ENCODE measurements at places on chromosomes 1 and 21.
A peak's percentile ranks its signal among the peaks of the same experiment; 100 is the strongest.

- DNase-seq, result no peak
Measured at GRCh38 chr1:26888231-26888630, 1.9 kb downstream of the GPN2 start.

- no peak for DNase-seq
Measured at GRCh38 chr1:151574575-151575529, 34.7 kb downstream of the TUFT1 start.

GRCh38 chr1:5839881-5840550 lies 152.2 kb downstream of the NPHP4 start:
- DNase-seq, result no peak

DNA sequence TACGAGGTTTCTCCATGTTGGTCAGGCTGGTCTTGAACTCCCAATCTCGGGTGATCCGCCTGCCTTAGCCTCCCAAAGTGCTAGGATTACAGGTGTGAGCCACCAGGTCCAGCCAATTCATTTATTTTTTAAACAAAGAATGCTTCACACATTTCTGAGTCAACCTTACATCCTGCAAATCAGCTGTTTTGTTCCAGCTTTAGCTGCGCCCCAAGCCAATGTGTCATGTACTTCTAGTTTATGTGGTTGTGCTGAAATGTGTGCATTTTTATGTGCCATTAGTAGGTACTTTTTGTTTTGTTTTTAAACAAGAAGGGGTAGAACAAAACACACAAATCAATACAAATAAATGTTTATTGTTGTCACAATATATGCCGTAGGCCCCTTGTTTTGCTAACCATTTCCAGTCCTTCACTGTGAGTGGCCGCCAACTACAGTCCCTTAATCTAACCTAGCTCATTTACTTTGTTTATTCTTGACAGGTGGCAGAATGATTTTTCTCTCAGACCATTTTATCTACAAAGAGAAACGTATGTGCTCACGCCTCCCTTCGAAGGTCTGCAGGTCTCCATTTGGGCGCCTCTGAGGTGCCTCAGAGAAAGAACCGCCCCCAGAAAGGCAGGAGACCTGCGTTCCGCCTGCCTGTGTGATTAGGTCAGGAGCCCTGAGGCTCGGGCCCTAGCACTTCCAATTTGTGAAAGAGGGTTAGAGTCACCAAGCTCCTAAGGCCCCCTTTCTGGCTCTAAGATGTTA lies 2.8 kb upstream of the CASQ2 start:
- DNase-seq, result no peak

DNA sequence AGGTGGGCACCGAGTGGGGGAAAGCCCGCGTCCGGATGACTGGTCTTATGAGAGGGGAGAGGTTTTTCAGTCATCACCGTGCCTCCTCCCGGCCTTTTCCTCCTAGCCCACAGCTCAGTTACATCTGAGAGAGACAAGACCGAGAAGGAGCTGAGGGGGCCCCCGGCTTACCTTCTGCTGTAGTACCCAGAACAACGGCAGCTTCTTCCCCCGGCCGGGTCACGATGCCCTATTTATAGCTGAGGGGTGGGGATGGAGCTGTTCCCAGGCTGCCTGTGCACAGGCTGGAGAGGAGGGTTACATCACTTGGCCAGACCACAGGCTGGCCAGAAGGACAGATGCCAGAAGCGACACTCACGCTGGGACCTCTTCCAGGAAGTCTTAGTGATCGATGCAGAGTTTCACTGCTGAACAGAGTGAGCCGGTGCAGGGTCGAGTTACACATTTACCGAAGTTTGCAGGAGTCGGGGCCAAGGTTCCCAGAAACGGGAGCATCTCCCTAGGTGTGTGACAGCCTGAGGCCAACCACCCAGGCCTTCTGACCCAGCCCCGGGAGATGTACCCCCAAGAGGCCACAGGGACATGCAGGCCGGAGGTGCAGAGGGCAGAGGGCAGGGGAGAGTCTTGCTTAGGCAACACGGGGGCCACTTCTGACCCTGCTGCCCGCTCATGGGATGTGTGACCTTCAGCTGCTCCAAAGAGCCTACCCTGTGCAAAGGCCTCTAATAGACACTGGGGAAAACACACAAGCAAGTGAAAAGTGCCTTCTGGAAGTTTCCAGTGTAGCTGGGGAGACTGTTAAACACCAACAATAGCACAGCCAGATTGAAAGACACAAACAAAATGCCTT lies at the start of gene AGT:
Gene AGT (minus strand): TSS at position 208 of the 850 bp plus-strand sequence. CDS start 3,299 bp downstream, outside the sequence.
- no peak for DNase-seq

DNA sequence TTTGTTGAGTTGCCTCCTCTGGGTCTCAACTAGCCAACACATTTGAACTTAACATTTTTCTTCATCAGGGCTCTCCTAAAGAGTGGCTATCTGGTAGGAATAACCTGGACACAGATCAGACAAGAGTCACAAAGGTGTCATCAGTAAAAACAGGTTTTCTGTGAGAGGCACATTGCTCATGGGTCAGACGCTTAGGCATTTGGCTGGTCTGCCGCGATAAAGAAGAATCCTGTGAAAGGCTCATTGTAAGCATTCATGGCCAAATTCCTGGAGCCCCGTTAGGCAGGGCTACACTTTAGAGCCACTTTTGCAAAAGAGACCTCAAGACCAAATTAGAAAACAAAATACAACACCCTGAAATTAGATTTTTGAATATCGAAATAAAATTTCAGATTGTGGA lies 64.2 kb upstream of the PDE4B start:
- DNase-seq, result no peak

- DNase-seq, result no peak
Measured at GRCh38 chr1:221149555-221150075, 270.4 kb downstream of the HLX start.

DNA sequence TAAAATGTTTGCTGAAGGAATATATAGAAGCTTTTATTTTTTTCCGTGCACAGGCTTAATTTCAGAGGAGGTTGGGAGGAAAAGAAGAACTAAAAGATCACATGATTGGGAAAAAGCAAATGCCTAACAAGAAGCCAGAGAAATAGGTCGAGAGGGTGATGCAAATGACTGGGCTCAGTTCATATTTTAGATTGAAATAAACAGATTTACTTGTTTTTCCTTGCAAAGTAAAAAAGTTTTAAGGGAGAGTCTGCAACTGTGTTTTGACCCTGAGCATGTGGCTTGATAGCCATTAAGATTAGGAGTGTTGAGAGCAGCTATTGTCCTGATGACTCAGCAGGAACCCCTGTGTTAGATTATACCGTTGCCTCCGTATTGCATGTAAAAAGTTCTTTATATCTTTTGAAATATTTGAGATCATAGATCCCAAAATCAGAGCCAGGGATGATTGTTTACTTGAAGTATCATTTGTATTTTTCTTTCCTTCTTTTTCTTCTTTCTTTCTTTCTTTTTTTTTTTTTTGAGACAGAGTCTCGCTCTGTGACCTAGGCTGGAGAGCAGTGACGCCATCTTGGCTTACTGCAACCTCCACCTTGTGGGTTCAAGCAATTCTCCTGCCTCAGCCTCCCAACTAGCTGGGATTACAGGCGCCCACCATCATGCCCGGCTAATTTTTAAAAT lies 20.2 kb downstream of the CLIC4 start:
- no peak for DNase-seq

DNA sequence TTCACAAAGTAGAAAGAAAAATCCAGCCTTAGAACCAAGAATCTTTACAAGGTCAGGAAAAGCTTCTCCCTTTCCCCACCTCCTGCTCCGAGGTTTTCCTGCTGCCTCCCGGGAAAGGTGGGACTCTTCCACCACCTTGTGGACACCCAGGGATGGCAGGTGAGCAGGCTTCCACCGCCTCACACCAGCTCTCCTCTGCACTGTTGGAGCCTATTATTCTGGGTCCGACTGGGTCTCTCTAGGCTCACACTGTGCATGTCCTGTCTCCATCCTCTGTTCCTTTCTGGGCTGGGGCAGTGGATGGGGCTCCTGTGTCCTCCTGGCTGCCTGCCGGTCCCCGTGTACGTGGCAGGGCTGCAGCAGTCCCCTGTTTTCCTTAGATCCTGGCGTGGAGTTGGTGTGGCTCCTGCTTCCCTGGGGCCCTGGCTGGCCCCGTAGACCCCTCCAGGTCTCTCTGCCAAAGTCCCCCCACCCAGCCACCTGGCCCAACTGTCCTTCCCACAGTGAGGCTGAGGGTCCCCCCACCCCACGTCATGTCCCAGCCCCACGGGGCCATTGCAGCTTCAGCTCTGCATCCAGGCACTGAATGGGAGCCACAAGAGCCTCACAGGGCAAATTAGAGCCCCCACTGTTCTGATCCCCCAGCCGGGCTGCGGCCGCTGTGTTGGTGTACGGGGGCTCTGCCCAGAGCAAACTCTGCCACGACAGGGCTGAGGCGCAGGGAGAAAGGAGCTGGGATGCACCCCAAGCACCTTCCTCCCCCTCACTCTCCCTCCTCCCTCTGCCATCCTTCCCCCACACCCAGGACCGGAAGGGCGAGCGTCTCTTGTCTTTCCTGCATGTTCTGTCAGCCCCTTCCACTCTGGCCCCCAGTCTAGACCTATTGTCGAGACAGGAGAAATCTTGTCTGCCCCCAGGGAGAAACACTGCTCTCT lies 3.3 kb upstream of the SLC45A1 start:
- peak; percentile 14 for DNase-seq

DNA sequence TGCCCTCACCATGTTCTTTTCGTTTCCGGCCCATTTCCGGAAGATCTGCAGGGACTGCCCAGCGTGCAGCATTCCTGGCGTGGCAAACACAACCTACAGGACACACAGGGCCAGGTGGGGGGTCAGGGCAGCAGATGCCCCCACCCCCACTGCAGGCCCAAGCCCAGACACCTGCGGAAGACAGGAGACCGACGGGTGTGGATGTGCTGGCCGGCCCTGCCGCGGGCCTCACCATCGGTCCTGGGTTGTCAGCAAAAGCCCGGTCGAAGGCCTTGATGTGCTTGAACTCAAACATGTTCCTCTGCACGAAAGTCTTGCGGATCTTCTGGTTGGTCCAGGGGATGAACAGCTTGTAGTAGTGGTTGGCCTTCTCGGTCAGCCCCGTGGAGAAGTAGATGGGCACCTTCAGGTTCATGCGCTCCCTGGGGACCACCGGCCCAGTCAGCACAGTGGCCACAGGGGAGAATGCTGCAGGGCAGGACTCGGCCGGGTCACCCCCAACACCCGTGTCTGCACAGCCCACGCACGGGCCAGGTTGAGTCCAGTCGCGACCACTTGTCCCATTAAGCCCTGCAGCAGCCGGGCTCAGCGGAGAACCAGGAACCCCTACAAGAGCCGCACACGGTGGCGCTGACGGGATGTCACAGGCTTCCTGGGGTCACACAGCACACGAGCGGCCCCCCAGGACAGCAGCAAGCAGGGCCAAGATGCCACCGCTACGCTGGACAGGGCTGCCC lies 5.3 kb downstream of the PUSL1 start:
- no peak for DNase-seq

DNA sequence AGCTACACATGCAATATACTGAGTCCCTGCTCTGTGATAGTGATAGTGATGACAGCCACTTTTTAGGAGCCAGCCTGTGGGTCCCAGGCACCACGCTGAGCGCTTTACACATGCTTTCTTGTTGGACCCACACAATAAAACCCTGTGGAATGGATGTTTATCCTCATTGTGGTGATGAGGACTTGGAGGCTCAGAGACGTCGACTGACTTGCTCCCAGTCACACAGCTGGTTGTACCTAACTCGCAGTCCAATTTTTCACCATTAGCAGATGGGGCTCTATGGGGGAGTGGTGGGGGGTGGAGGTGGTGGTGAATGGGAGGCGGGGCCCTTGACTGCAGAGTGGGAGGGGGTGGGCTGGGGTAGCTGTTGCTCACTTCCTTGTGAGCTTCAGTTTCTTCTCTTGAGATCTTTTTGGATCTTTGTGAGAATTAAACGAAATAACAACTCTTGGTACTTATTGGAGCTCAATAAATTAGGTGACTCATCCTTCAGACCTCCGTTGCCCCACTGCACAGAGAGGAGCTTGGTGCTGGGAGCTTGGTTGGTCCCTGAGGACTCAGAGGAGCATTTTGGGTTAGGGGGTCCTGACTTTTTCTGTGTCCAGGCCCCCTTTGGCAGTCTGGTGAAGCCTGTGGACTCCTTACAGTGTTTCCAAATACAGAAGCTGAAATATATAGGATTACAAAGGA lies 61.8 kb upstream of the CD1D start:
- DNase-seq, result no peak

- no peak for DNase-seq
Measured at GRCh38 chr1:55196433-55197035, 18.6 kb downstream of the USP24 start.

DNA sequence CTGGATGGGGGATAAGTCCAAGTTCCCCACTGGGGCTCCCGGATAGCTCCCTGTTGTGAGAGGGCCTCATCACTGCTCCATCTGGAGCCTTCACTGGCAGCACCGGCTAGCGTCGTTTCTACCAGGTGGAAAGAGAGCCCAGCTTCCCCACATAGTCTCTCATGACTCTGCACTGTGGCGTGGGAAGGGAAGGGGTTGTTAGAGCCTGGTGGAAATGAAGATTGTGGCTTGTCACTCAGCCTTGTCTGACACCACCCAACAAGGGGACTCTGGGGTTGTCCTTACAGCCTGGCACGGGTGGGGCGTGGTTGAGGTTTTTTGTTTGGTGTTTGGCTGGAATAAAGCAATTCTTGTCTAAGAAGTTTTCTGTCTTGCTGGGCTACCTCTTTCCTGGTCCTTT lies 94.6 kb downstream of the ADARB1 start:
- no peak for DNase-seq

- DNase-seq, result no peak
Measured at GRCh38 chr1:189656628-189657530, 820.8 kb downstream of the BRINP3 start.

DNA sequence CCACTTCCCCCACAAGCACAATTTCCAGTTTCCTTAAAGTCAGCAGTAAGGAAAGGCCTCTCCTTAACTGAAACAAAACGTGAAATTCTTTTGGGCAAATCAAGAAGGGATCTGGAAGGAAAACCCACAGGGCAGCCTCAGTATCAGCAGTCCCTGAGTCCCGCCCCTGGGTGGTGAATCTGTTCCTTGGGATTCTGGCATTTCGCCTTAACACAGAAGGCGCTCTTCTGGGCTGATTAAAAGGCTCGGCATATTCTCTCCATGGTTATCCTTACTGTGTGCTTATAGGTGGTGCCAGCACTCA lies 12.2 kb upstream of the RAB4A start:
- DNase-seq, result no peak

- no peak for DNase-seq
Measured at GRCh38 chr1:69263921-69264391, 303.8 kb upstream of the LRRC7 start.

DNA sequence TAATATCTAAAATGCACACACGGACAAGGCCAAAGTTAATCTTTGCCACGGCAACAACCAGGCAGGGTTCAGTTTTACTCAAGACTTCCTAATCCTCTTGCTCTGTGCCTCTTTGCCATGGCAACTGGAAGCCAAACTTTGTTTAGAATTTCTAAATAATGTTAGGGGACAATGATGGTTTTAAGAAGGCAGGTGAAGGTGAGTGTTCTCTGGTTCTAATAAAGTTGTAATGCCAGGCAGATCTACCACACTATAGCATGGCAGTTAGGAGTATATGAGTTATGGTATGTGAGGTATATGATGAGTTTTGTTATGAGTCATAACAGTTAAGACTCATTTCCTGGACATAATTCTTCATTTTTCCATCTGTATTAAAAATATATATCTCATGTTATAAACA lies 2.7 kb downstream of the PTPRC start:
- no peak for DNase-seq

DNA sequence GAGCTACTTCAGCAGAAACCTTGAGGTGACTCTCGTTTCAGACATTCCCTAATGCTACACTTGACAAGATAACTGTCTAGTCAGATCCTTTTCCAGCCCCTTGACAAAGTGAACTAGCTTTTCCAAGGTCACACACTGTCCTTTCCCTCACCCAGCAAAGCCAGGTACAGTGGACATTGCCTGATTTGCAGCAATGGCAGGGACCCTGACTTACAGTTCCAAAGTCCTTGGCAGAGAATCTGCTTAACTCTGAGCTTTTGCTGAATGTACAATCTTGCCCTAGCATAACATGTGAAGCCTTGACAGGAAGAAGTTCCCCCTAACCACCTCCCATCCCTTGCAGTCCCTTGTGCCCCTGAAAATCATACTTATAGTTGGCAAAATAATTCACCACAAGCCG lies 37.1 kb downstream of the HSD3B2 start:
- DNase-seq, result no peak
